HCT116 (cell line): ENCODE measurements at places on chromosomes 2 and 18. TPM values are rescaled to one million over a fixed set of nuclear protein-coding genes. Genes with fewer than 3 reads are reported as not detected.
A peak's percentile ranks its signal among the peaks of the same experiment; 100 is the strongest.

GRCh38 chr2:60466161-60466702, 87.2 kb downstream of the BCL11A start:
- no peak for DNase-seq

DNA sequence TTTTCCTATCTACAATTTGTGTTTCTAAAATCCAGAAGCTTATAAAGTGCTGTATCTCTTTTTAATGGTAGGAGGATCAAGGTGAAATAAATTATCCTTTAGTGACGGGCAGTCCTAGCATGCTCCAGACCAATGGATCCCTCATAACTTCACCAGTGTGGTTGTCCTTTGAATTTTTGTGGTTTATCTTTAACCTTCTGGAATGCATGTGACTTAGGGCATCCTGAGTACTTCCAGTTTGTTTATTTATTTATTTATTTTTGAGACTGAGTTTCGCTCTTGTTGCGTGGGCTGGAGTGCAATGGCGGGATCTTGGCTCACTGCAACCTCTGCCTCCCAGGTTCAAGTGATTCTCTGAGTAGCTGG, 40.4 kb downstream of the NUP35 start:
- DNase-seq, result no peak

GRCh38 chr18:64017870-64018269, 48.0 kb downstream of the SERPINB8 start:
- peak; percentile 15 for DNase-seq

DNA sequence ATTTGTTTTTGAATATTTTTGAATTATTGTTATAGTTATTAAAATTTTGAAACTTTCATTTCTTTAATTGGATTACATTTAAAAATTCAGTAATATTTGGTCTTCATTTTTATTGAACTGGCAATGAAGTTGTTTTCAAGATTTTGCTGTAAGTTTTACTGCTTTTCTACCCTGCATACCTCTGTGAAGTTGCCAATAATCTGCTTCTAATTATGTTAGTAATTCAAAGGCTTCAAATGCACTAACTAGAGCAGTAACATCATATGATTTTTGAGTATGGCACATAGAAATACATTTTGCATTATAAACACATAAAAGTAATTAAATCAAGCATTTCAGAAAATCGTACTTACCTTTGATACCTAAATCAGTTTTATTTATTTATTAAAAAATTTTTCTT, 40.3 kb upstream of the FAM171B start:
- no peak for DNase-seq

DNA sequence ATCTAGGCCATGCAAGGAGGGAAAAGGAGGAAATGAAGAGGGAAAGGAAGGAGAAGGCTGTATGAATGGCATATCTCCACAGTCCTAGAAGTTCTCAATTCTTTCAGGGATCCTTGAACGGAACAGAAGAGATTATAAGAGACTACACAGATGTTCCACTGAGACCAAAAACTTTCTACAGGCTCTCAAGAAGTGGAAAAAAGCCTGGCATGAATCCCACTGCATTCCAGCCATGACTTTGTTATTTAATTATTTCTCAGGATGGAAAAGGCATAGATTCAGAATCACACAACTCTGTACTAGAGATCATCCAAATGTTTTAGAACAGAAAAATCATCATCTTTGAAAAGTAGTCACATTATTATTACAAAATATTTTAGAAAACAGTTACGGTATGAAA, 131.7 kb upstream of the CDH20 start:
- DNase-seq, result no peak

- no peak for DNase-seq
Observed at GRCh38 chr18:5628512-5629255, 84.9 kb upstream of the EPB41L3 start.

DNA sequence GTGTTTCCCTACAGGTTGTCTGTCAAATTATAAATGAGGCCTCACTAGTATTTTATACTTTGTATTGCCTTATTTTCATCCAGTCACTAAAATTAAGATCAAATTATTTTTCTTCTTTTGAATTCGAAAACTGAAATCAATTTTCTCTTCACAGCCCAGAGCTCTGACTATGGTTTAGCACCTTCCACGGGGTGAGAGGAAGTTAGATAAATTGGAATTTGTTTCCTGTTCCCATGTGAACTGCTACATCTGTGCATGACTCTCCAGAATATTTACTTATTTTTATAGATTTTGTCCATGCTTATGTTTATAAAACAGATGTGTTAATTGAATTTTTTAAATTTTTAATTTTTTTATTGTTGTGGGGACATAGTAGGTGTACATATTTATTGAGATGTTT, 656.5 kb downstream of the IRS1 start:
- no peak for DNase-seq

GRCh38 chr2:178915423-178916173, 108.4 kb upstream of the TTN start:
- DNase-seq, result no peak

- DNase-seq, result no peak
Observed at GRCh38 chr18:62177271-62177670, 9.6 kb downstream of the PIGN start.

DNA sequence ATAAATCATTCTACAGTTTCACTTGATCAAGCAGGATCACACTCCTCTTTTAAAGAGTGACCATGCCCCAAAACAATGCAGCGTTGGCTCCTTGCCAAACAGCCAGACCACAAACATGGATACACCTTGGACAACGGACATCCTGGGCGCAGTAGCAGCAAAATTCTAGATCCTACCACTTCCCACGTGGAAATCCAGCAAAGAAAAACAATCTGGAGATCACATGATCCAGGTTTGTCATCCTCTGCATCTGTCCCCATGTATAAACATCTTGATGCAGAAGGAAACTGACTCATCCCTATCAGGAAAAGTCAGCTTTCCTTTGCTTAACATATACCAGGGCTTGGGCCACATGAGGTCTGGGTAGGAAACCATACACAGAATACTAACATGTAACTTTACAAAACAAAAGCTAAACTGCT, 53.1 kb downstream of the ZNF521 start:
- DNase-seq, result no peak

DNA sequence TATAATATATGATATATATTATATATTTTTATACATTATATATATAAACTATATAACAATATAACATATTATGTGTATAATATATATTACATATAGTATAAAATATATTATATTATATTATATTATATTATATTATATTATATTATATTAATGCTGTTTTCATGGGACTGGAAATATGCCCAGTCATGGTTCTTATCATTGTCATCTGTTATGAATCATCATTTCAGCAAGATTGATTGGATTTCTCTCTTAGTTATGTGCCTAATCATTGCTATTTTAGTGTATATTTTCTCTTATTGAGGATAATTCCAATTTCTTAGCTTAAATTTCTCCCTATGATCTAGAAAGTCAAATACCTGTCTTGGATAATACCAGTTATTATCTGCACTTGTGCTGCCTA, 617.8 kb downstream of the TRIB2 start:
- no peak for DNase-seq

DNA sequence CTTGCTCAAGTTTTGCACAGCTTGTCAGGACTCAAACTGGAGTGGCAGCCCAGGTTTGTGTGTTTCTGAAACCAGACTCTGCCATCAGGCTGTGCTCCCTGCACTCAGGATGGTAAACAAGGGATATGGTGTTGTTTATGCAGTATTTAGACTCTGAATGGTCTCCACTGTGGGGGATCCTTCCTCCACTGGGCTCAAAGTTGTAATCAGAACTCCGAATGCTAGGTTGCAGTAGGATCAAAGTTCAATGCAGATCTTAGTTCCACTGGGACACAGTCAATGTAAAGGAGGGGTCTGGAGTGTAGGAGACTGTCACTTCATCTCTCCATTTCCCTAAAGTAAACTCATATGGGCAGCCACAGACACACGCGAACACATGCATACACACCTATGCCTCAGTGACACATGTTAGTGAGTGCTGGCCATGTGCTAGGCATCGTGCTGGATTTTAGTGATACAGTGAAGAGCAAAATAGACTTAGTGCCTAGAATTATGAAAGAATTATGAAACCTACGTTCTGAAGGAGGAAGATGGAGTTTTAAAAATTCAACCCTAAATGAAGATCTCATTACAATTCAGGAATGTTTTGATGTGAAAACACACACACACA, 6.1 kb downstream of the IL18R1 start:
- no peak for DNase-seq

GRCh38 chr18:34330308-34330707, 105.6 kb upstream of the NOL4 start:
- DNase-seq, result no peak

DNA sequence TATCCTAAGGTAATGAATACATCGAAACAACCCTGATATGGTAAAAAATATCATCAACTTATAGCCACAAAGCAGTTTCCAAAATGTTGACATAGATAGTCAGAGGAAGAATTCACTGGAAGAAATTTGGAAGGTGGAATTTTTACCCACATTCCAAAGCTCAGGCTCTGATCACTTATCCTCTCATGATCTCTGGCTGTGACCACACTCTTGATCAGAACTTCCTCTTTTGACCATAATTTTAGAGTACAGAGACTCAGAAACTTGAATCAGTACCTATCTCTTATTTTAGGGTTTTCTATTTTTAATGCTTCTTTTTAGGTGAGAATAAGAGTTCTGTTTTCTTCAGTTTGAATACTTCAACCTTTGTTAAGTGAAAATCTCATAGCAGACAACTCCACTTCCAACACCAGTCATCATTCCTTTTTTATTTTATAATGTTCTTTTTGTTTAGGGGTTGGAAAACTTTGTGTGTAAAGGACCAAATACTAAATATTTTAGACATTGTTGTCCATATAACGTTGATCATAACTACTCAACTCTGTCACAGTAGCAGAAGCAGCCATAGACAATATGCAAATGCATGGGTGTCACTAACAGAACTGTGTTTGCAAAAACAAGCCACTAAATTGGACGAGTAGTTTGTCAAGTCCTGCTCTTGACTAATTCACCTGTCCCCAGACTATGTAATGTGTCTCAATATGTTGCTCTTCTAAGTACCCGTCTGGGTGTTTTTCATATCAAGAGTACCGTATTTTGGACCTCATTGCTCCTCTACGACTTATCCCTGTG, 891.6 kb upstream of the CRIM1 start:
- DNase-seq, result no peak

GRCh38 chr2:86791573-86791972, 860 bp upstream of the CD8A start:
- DNase-seq, result no peak

- no peak for DNase-seq
Observed at GRCh38 chr2:29640360-29640759, 281.0 kb downstream of the ALK start.

GRCh38 chr2:179536185-179536584, 271.6 kb upstream of the SESTD1 start:
- no peak for DNase-seq

GRCh38 chr2:66581339-66582103, 146.6 kb downstream of the MEIS1 start:
- no peak for DNase-seq

GRCh38 chr2:13686262-13686661, 946.3 kb upstream of the LRATD1 start:
- no peak for DNase-seq

DNA sequence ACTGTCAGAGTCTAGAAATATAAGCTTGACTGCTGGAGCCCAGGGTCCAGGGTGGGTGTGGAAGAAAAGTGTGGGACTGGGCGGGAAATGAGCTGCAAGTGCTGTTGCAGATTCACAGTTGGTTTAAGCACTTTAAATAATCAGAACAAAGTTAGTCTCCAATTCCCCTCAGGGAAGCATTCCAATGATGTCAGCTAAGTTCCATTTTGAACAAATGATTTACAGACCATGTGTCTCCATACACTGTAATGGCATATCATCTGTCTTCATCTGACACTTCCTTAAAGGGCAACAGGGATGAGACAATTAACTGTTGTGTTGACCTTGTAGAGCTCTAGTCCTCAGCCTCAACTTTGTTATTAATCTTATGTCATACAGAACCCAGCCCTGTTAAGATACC, 31.5 kb upstream of the REG3A start:
- DNase-seq, result no peak

- DNase-seq, result no peak
Observed at GRCh38 chr2:177030451-177031105, 182.0 kb upstream of the HNRNPA3 start.

DNA sequence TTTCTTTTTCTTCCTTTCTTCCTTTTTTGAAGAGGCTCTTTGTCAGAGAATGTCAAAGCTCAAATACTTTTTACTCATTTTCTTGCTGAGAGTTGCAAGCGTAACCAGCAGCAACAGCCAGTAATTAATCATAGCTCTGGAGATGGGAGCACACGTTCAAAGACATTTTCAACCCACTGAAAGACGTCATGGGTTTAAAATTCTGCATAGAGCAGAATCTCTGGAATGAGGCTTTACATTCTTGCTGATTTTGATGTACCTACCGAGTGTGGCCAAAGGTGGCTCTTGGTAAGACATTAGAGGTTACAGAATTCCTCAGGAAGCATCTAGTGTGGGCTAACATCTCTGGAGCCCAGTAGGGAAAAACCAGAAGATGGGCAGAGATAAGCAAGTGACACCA, 292.5 kb downstream of the MTX2 start:
- no peak for DNase-seq

GPC1 gene
- 79.1 TPM for total RNA-seq

DNAJC5G gene
- 2.5 TPM for total RNA-seq

ALLC gene
- not detected for total RNA-seq

FAP gene
- total RNA-seq, result not detected

DES gene
- total RNA-seq, result 4.2 TPM

CENPA gene
- total RNA-seq, result 45.8 TPM

WNT10A gene
- 1.5 TPM for total RNA-seq
